ENCODE measurements at places on chromosomes 13 and 19. TPM values are rescaled to one million over a fixed set of nuclear protein-coding genes. Genes with fewer than 3 reads are reported as not detected.

Gene POU4F1
- polyA plus RNA-seq, result not detected

Gene CYP2A6
- polyA plus RNA-seq, result 0.48 TPM

Gene CYP2A13
- polyA plus RNA-seq, result not detected

Gene CACNA1A
- polyA plus RNA-seq, result 1.4 TPM

Gene SPACA4
- not detected for polyA plus RNA-seq

Gene MIER2
- polyA plus RNA-seq, result 4.9 TPM

Gene LHB
- not detected for polyA plus RNA-seq

Gene MIR17HG
- 0.68 TPM for polyA plus RNA-seq

Gene C1QTNF9
- not detected for polyA plus RNA-seq

Gene KCNRG
- not detected for polyA plus RNA-seq

Gene CEACAM16
- not detected for polyA plus RNA-seq

Gene SLC7A9
- polyA plus RNA-seq, result not detected

Gene NKPD1
- 0.43 TPM for polyA plus RNA-seq

Gene SLC1A6
- not detected for polyA plus RNA-seq

Gene CKM
- polyA plus RNA-seq, result not detected

Gene KLK2
- polyA plus RNA-seq, result not detected

Gene MYO9B
- 5.9 TPM for polyA plus RNA-seq

Gene PRDX2
- 159 TPM for polyA plus RNA-seq

Gene CEACAM7
- polyA plus RNA-seq, result not detected

Gene FAM216B
- not detected for polyA plus RNA-seq

Gene HSPB6
- polyA plus RNA-seq, result not detected

Gene ZNF98
- polyA plus RNA-seq, result 0.10 TPM

Gene ZNF569
- polyA plus RNA-seq, result 5.0 TPM

Gene NXNL1
- not detected for polyA plus RNA-seq

Gene MED26
- polyA plus RNA-seq, result 5.3 TPM

Gene ELAVL3
- polyA plus RNA-seq, result not detected

Gene ZNF564
- 16.2 TPM for polyA plus RNA-seq

Gene TMEM59L
- polyA plus RNA-seq, result not detected

Measured in immature natural killer cell (primary cell).